ENCODE measurements at places on chromosomes 13 and 19. TPM values are rescaled to one million over a fixed set of nuclear protein-coding genes. Genes with fewer than 3 reads are reported as not detected.

SOX1 gene
- not detected for total RNA-seq

KATNAL1 gene
- total RNA-seq: 5.9 TPM

CERS1 gene
- total RNA-seq: 0.15 TPM

ZNF808 gene
- 27.9 TPM for total RNA-seq

RFPL4AL1 gene
- total RNA-seq: not detected

ZNF823 gene
- 10.7 TPM for total RNA-seq

APOC1 gene
- total RNA-seq: 19.9 TPM

PSG7 gene
- total RNA-seq: not detected

SPTBN4 gene
- total RNA-seq: 0.29 TPM
